ENCODE measurements at places on chromosomes 7 and 10.
A peak's percentile ranks its signal among the peaks of the same experiment; 100 is the strongest.

- DNase-seq: peak; percentile 69
These were observed 5.8 kb downstream of the TCF7L2 start for GRCh38 chr10:112955582-112956421.

DNA sequence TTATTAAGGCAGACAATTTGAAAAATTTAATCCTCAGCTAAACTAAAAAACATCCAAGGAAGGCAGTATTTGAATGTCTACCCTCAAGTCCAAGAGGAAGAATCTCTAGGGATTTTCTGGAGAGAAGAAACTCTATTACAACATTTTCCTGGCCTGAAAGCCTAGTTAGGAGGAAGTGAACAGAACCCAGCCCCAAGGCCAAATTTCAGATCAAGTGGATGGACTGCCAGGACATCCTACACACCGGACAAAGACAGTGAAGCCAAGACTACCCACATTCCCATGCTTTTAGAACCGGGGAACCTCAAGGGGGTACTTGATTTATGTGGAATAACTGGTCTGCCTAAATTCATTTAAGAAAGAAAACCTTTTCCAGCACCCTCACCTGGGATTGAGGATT lies 108.9 kb upstream of the MEOX2 start:
- DNase-seq: no peak

GRCh38 chr10:100805543-100806355 lies 60.4 kb downstream of the PAX2 start:
- DNase-seq: no peak

- DNase-seq: peak; percentile 53
These were observed 347.8 kb upstream of the NFE2L3 start for GRCh38 chr7:25804154-25804553.

GRCh38 chr10:97075961-97076525 lies 109.7 kb downstream of the SLIT1 start:
- no peak for DNase-seq

GRCh38 chr10:69858201-69858600 lies 56.5 kb downstream of the COL13A1 start:
- DNase-seq: no peak

DNA sequence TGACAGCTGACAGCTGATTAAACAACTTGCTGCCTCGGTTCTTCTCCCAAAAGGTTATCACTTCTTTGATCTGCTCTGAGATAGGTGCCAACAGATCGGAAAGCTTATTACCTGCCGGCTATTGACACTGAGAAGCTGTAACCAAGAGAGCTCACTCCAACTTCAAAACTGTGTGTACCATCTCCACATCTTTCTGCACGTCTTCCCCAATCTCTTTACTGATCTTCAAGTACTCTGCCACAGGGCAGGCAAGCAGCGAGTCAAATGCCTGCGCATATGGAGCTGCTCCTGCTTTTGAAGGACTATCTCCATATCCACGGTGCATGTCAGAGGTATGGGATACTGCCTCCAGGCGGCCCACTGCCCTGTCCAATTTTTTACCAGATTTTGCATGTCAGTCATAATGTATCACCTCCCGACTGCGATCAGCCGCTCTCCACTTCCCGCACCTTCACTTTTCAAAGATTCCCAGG lies 352 bp upstream of the ZNF485 start:
- DNase-seq: no peak
